ENCODE measurements at places on chromosomes 3 and 15.

- DNase-seq, result no peak
These were observed 241.8 kb downstream of the ARRDC4 start for GRCh38 chr15:98202256-98202655.

DNA sequence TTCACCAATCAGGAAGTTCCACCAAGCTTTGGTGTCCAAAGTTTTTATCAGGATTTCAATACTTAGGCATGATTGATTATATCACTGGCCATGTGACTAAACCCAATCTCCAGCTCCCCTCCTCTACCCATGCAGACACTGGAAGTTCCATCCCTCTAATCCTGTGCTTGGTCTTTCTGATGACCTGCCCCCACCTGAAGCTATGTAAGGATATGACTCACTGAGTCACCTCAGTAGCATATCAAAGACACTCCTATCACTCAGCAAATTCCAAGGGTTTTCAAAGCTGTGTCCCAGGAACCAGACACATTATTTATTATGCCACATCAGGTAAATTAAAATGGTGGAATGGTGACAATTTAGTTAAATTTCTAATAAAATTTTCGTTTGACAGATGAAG is 158.9 kb downstream of the TAFA4 start:
- no peak for DNase-seq

GRCh38 chr15:92112711-92113110 is 259.2 kb downstream of the SLCO3A1 start:
- DNase-seq, result no peak

DNA sequence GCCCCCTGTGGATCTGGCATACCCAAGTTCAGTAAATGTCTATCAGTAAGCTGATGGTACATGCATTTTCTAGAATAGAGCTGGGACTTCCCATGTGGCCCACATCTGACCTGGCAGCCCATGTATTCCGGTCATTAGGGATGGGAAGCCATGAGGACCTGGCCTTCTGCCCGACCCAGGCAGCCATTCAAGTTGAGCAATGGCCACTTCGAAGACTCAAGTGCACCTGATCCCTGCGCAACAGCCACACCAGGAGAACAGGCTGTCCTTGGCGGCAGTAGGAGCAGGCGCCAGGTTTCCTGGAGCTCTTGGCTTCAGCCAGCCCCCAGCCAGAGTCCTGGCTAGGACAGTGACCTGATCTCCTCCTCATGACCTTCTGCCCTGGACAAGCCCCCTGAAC is 14.6 kb downstream of the HEMK1 start:
- no peak for DNase-seq

DNA sequence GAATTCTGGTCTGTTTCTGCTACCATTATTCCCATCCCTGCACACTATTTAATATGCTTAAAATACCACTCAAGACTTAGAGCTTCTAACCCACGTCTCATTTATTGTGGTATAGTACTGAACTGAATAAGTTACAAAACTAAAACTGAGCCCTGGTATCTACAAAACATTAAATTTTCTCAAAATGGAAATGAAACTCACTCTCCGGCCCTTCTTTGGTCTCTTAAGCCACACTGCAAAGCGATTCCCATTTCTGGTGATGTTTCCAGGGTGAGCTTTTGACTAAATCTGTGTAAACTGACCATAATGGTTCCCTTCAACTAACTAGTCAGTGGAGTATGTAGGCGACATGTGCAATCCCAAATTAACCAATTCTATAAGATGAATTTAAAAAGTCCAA is 18.6 kb downstream of the KPNA4 start:
- DNase-seq, result no peak

- DNase-seq, result no peak
These were observed 220.7 kb downstream of the MEIS2 start for GRCh38 chr15:36879568-36880222.

DNA sequence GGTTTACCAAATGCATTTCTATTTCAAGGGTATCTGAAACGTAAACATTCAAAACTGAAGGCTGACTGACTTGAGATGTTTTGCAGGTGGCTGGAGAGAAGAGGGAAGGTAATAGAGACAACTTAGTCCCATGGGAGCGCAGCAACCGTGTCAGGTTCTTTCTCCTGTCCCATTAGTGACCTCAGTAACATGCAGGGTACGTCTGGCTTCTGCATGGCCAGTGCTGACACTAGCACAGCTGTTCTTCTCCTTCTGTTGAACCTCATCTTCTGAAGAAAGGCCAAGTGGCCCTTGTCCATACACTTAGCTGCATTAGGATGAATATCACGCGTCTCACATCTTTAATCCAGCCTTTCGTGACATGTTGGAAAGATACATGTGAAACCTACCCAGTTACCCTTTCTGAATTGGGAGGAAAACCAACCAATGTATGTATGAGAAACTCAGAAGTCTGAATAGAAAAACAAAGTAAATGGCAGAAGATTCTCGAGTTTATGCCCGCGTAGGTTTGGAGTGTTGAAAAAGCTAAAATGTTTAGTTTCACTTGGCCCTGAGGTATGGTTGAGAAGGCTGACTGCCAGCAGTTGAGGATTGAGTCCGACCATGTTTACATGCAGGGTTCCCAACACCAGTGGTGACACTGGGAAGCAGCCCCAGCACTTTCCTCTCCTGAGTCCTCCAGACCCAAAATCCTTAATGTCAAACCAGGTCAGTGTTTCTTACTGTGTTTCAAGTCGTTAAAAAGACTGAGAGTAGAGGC is 10.3 kb downstream of the NCBP2 start:
- no peak for DNase-seq

GRCh38 chr3:46660003-46660402 is 33.5 kb downstream of the ALS2CL start:
- no peak for DNase-seq

DNA sequence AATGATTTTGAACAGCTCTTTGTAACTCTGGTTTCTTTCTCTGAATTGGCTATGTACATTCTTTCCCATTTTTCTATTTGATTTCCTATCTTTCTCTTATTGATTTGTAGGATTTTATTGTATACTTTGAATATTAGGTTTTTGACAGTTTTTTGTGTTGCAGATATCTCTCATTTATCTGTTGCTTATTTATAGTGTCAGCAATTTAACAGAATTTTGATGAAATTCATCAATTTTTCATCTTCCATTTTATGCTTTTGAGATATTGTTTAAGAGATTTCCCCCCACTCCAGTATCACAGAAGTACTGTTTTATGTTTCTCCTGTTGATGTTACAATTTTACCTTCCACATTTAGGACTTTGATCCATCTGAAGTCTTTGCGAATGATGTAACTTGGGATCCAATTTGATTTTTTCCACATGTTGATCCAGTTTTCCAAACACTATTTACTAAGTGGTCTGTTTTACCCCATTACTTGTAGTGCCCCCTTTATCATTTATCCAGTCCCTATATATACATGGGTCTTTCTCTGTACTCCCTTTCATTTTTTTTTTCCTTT is 46.1 kb downstream of the XYLB start:
- no peak for DNase-seq

- DNase-seq, result no peak
These were observed 46.2 kb downstream of the CTDSPL start for GRCh38 chr3:37907906-37908305.

DNA sequence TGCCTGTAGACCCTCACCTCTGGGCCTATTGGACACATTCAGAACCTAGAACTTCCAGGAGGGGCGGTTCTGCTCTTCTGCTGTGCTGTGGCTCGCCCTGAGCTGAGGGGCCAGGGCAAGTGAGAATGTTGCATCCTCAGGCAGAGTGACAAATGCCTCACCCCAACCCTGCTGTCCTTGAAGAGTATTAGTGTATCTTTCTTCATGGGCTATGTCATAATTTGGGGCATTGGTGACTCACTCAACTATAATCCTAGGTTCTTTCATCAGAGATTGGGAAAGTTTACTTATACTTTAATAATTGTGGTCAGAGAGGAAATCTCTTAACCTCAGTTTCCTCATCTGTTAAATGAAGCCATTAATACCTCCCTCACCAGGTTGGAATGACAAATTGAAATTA is 143.8 kb downstream of the SV2B start:
- DNase-seq, result no peak

DNA sequence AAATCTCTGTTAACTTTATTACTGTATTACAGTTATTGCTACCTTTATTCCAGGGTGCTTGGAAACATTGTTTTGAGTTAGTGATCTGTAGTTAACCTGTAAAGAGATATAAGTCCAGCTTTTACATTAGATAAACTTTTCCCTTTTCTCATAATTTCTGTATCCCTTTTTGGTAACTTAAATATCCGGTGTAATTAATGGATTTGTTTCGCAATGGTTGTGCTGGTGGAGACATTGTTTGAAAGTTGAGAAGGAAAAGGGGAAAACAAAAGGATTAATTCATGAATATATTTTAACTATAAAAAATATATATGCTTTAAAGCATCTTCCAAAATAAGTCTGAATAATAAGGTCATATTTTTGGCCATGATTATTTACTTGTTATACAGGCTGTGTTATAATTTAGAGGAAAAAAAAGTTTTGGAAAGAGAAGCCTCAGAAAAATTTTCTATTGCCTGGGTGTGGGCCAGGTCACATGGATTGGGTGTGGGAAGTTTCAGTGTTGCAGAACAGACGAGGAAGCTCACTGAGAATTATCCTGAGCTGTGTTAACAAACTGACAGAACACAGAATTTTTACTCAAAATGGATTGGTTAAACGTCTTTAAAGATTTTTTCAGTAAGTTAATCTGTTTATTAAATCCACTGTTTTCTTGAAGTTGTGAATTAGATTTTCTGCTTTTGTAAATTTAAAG is 27.7 kb upstream of the IL20RB start:
- DNase-seq, result no peak

- DNase-seq, result no peak
These were observed 31.7 kb downstream of the ADPGK start for GRCh38 chr15:72751751-72752455.

DNA sequence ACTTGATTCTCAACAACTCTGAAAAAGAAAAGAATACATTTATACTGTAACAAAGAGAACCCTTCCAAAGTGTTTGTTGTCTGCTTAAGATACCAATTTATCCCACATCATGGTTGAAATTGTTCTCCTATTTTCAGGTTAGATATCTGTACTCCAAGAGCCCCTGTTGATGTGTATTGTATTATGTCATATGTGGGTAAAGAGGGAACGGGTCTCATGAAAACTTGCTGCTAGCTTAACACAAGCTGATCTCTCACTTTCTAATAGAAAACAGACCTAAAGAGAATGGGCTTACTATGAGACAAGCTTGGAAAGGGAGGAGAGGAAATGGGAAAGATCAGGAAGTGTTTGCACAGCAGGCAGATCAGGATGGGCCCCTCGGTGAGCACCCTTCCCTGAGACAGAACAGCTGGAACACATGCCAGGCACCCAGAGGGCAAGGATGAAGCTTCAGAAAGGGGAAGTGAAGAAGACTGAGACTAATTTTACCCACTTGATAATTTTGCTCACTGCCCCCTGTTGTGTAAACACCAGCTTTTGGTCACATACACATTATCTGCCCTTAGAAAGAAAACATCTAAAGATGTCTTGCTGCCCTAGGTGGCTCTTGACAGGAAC is 747.9 kb upstream of the CCDC54 start:
- DNase-seq, result no peak

DNA sequence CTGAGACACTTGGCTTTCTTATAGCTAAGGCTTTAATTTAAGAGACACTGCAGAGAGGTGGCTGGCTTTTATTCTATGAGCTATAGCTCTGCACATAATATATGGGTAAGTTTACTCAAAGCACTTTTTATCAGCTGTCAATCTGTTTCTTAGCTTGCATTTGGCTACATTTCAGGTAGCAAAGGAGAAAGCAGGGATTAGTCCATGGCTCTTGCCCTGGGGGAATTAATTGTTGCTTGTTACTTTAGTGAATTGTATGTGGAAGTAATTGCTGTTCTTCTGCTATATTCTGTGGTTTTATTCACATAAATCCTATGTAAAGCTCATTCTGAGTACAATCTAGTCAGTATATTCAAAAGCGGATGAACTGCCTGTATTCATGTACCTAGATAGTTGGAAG is 14.4 kb upstream of the CCDC39 start:
- DNase-seq, result no peak

DNA sequence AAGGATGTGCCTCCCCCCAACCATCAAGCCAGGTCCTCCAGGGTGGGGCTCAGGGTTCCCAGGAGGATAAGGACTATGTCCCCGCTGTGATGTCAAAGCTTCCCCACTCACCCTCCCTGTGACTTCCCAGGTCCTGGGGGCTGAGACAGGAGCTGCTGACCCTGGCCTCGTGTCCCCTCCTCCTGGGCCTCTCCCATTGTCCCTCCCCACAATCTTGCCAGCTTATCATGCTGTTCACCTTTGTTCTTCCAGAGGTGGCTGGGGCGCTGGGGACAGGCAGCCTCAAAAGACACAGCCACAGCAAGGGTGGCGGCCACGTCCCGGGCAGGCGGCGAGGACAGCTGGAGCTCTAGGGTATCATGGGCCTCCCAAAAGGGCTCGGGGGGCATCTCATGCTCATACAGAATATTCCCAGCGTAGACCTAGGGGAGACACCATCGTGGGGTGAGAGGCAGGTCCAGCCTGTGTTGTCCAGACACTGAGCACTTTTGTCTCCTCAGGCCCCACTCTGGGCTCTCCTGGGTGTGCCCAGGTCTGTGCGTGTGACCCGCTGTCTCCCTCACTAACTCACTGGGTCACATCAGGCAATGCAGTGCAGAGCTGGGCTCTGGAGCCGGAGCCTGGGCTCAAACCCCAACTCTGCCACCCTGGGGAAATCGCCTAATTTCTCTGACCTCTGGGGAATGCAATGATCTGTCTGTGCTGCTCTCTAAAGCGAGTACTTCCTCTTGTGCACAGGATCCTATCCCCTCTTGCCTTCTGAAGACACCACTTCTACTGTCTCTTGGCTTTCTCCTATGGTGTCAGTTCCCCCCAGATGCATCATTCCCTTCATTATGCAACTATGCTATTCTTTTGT is 30.0 kb downstream of the SNX33 start:
- no peak for DNase-seq

DNA sequence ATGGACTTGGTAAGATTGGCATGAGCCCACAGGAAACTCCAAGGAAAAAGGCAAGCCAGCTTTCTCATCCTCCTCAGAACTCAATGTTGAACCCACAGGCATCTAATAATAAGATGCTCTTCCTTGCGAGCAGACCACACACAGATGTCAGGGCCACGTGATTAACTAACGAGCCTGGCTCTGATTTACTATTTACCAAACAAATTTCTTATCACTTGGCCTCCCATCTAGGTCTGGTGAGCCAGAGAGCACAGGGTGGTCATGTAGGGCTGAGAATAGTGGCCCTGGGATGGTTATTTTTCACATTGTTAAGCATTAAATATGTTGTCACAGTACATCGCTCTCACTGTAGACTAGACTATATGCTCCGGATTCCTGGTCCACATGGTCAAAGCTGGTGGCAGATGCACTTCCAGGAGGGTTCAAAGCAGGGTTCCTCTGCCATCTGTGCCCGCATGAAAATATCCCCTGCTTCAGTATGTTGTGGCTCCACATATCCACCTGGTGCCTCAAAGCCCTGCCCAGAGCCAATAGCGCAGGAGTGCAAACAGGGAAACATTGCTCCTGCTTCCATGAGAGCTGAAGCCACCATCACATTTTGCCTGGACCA is 472.5 kb upstream of the WNT5A start:
- DNase-seq, result no peak

- DNase-seq, result no peak
These were observed 1.1 kb upstream of the MSL2 start for GRCh38 chr3:136197159-136197793.

- DNase-seq, result no peak
These were observed 21.4 kb downstream of the CALML4 start for GRCh38 chr15:68183616-68184315.

GRCh38 chr3:12590096-12590495 is 33.2 kb downstream of the MKRN2 start:
- no peak for DNase-seq

GRCh38 chr3:45440562-45440961 is 52.2 kb downstream of the LARS2 start:
- DNase-seq, result no peak

GRCh38 chr15:60469893-60470641 is 8.9 kb downstream of the ICE2 start:
- DNase-seq, result peak; percentile 26

- DNase-seq, result no peak
These were observed 25.6 kb downstream of the DUSP7 start for GRCh38 chr3:52030714-52031310.
